ENCODE measurements at places on chromosomes 11 and 22. TPM values are rescaled to one million over a fixed set of nuclear protein-coding genes. Genes with fewer than 3 reads are reported as not detected.

The PDE2A gene
- total RNA-seq = 2.3 TPM

The LRFN4 gene
- total RNA-seq = 19.7 TPM

The CDKN1C gene
- 1.2 TPM for total RNA-seq

The NCR3LG1 gene
- 1.1 TPM for total RNA-seq

The USH1C gene
- not detected for total RNA-seq

The CNTF gene
- total RNA-seq = 3.0 TPM

The KCNQ1OT1 gene
- 0.36 TPM for total RNA-seq

The LDLRAD3 gene
- total RNA-seq = 3.8 TPM

The NELL1 gene
- total RNA-seq = 0.12 TPM

The OTUB1 gene
- 80.3 TPM for total RNA-seq

The GLB1L3 gene
- not detected for total RNA-seq

The ASRGL1 gene
- total RNA-seq = 1.9 TPM

The GNAZ gene
- total RNA-seq = 1.4 TPM

- peak; percentile 13 for DNase-seq
Observed at GRCh38 chr22:20777420-20778177, 3.7 kb downstream of the SERPIND1 start.

GRCh38 chr11:71115770-71116692, 136.3 kb downstream of the SHANK2 start:
- no peak for DNase-seq

DNA sequence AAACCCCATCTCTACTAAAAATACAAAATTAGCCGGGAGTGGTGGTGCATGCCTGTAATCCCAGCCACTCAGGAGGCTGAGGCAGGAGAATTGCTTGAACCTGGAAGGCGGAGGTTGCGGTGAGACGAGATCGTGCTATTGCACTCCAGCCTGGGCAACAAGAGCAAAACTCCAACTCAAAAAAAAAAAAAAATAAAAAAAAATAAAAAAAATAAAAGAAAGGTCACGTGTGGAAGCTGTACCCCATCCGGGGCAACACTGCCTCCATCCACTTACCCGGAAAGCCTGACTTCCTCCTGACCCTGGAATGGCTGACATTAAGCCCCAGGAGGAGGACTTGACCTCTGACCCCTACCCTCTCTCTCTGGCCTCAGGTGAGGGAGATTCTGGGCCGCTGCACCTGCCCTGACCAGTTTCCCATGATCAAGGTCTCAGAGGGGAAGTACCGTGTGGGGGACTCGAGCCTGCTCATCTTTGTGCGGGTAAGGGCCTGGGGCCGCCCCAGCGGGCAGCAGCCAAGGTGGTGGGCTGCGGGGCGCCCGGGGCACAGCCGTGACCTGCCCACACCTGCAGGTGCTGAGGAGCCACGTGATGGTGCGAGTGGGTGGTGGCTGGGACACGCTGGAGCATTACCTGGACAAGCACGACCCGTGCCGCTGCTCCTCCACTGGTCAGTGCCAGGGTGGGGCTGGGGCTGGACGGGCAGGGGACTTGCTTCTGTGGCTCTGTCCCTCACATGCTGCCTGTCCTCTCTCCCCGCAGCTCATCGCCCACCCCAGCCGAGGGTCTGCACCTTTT, 3.8 kb downstream of the GAS2L1 start:
- no peak for DNase-seq

DNA sequence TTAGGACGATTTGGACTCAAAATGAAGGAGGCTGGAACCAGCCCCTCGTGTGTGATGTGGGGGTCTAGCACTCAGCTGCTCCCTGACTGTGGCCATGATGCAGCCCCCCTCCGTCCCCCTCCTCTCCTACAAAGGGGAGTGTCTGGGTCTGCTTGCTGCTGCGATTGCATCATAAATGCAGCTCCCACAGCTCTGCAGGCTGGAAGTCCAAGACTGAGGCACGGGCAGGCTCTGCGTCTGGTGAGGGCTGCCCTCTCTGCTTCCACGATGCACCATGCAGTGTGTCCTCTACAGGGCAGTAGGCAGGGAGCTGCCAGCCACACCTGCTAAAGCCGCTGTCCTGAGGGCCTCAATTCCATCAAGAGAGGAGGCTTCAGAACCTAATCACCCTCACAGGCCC, 432.1 kb downstream of the BRD1 start:
- no peak for DNase-seq

- no peak for DNase-seq
Observed at GRCh38 chr11:63951779-63952536, 13.2 kb downstream of the NAA40 start.

DNA sequence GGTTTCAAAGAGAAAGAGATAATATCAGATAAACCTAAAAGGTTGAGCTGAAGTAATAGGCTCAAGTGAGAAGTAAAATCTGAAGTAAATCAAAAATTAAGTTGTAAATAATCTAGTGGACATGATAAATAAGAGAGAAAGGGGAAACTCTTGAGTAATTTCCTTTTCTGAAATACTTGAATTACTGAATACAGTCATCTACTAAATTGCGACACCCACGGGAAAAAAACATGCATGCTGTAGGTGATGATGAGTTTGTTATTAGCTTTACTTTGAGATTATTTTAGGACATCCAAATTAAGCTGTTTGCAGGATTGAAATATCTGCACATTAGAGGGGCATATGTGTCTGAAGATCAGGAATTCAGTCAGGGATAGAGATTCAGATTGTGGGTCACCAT, 50.0 kb upstream of the CARD18 start:
- DNase-seq = no peak

- no peak for DNase-seq
Observed at GRCh38 chr22:33272180-33272579, 214.0 kb upstream of the SYN3 start.

DNA sequence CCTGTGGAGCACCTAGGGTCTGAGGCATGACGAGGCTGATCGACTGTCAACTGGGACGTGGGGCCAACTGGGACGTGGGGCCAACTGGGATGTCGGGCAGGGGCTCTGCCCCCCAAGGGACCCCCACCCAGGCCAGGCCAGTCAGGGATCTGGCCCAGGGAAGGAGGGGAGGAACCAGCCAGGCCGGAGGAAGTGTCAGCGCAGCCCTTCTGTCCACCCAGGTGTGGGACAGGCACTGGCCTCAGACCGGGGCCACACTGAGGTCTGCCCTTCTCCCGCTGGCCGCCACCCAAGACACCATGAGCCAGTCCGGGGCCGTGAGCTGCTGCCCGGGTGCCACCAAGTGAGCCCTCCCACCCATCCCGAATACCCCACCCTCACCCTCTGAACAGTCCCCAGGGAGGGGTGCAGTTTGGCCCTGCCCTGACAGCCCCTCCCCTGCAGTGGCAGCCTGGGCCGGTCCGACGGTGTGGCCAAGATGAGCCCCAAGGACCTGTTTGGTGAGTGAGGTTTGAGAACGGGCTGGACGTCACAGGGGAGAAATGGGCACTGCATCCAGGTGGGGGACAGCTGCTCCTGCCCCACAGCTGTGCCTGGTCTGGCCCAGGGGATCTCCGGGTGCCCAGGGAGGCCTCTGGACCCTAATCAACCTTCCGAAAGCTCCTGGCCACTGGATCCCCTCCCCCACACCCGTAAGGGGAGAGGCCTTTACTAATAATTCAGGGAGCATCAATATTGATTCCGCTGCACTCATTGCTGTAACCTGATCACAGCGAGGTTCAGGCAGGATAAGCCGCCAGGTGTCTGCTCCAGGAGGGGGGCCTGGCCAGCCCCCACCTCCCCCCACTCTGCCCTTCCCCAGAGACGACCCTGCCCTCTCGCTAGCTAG, 3.3 kb downstream of the EPS8L2 start:
- no peak for DNase-seq

- DNase-seq = no peak
Observed at GRCh38 chr11:114433376-114433775, 5.9 kb upstream of the REXO2 start.

DNA sequence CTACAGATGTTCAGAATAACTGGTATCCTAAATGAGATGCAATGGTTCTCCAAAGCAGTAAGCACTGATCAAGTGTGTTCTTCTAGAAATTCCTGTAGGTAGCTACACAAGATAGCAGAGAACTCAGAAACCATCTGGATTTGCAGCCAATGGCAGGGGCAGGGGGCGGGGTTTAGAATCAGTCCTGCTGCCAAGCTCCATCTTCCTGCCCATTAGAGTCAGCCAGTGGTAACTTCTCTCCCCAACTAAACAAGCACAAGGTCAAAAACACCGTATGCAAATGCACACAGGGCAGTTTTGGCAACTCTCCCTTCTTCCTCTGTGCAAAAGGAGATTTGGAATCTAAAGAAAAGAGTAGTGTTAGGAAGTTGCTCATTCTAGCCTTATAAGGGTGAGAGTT, 237.5 kb upstream of the CCDC90B start:
- DNase-seq = no peak

DNA sequence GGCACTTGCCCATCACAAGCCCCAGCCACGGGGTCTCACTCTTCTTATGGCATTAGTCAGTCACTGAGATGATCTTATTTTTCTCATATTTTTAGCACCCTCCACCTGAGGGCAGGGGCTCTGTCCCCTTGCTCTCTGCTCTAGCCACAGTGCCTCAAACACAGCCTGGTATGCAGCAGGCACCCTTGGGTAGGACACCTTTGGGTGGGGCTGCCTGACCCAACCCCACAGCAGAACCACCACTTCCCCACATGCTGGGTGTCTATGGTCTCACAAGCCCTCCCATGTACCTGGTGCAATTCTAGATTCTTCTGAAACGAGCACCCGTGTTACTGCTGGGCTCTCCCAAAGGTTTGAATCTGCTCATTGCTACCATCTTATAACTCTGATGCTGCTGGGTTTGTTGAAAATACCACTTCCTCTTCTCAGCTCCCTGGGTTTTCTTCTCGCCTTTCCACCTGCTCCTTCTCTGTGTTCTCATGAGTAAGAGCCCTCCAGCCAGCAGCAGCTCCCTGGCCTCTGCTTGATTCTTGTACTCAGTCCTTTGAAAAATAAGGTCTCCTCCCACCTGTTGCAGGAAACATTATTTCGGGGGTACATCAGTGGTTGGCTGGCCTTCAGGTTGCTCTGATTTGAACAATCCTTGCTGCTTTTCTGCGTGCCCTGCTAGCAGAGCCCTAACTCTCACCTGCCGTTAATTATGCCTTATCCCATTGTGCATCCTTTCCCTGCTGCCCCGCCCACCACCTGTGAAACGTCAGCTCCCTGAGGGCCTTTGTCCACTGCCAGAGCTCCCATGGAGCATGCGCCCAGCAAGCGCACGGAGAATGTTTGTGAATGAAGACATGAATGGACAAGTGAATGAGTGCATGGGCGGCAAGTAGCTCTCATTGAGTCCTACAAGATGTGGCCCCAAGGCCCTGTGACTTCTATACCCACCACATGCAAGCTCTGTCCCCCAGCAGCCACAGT, 1181.6 kb downstream of the TBC1D22A start:
- DNase-seq = no peak

GRCh38 chr22:22210889-22211833, 33.4 kb upstream of the VPREB1 start:
- no peak for DNase-seq

DNA sequence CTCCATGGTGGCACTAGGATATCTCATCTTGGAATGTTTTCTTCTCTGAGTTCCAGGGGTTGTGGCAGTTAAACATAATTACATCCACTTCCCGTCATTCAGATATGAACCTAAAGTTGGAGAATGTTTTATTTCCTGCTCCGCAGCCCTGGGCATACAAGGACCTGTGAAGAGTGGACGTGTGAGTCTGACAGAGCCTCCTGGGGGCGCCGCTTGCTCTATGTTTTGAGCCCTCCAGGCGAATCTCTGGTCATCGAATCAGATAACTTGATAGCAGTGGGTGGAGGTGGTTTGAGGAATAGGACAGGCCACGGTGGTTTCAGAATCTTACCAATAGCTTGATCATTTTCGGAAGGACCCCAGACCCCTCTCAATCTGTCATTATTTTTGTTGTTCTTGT, 174.2 kb downstream of the NTM start:
- no peak for DNase-seq

- DNase-seq = no peak
Observed at GRCh38 chr11:73818846-73819245, 31.2 kb downstream of the MRPL48 start.

DNA sequence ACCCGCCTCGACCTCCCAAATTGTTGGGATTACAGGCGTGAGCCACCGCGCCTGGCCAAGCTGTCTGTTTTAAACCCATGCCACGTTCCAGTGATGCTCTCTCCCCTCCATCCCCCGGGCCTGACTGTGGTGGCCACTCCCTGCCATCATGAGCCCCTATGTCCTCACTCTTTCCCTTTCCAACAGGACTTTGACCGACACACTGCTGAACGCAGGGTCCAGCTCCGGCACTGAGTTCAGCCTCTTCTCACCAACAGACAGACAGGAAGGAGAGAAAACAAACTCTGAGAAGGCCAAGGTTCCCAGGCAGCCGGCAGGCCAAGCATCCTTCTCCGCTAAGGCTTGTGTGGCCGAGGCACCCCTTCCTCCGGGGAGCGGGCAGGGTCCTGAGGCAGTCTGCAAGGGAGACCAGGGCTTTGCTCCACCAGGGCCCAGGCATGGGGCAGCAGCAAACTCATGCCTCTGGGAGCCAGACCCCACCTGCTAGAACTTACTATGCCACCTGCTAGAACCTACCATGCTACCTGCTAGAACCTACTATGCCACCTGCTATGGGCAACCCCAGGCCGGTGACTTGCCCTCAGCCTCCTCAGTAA, 152.7 kb downstream of the CRYBB2 start:
- DNase-seq = no peak

- DNase-seq = no peak
Observed at GRCh38 chr22:44147821-44148574, 32.7 kb upstream of the PARVG start.

- DNase-seq = no peak
Observed at GRCh38 chr22:46666577-46667244, 46.5 kb downstream of the GRAMD4 start.

DNA sequence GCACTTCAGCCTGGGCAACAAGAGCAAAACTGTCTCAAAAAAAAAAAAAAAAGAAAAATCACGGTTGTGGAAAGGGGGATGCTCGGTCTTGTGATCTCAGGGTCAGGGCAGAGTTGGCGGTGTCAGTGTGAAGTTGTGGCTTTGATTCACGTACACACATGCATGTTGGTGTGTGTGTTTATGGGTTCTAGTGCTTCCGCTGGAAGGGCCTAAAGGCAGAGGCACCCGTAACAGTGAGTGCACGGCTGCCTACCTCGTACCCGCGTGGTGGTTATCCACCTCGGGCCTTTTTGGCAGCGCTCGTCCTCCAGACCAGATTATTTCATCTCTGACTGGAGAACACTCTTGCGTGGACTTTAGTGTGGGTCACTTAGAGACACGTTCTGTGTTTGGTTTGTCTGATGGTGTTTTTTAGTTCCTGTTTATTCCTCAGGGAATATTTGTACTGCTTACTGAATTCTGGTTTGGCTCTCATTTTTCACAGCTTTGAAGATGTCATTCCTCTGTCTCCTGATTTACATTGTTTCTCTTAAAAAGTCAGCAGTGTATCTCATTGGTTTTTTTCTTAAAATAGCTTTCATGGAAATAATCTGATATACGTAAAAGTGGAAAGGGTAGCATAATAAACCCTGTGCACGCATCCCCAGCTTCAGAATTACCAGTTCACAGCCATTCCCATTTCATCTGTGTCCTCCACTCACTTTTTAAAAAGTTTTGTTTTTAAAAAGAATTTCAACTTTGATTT, 15.6 kb downstream of the ZBED4 start:
- no peak for DNase-seq
